ENCODE measurements at places on chromosomes 4 and X.

DNA sequence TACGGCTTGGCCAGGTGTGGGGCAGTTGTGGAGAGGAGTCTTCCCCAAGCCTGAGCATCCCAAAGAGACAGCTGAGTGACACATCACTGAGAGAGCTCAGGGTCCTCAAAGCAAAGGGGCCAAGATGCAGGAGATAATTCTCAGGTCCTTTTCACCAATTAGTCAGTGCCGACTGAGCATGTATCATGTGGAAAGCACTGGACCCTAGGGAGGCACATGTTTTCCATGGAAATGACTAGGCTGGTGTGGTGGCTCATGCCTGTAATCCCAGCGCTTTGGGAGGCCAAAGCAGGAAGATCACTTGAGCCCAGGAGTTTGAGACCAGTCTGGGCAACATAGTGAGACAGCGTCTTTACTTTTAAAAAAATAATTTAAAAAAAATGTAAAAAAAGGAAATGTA, 67.3 kb upstream of the PRPS1 start:
- no peak for DNase-seq

GRCh38 chrX:66200855-66201795, 37.1 kb downstream of the HEPH start:
- no peak for DNase-seq

DNA sequence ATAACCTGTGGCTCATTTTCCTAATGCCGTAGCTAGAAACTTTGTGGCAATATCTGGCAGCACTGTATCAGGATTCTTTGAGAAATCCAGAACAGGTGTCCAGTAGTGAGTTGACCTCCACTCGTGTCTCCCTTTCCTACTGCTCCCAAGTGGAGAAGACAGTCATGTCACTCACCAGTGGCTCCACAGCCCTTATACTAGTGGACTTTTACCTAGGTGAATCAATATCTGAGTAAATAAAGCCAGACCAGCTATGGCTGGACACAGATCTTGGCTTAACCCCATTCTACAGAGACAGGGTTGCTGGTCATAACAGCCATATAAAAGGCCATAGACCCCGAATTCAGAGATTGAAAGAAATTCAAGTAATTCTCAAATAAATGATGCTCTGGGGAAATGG, 46.5 kb upstream of the SHROOM4 start:
- DNase-seq = no peak

- DNase-seq = no peak
Measured at GRCh38 chrX:151801980-151802379, 67.4 kb downstream of the CNGA2 start.

DNA sequence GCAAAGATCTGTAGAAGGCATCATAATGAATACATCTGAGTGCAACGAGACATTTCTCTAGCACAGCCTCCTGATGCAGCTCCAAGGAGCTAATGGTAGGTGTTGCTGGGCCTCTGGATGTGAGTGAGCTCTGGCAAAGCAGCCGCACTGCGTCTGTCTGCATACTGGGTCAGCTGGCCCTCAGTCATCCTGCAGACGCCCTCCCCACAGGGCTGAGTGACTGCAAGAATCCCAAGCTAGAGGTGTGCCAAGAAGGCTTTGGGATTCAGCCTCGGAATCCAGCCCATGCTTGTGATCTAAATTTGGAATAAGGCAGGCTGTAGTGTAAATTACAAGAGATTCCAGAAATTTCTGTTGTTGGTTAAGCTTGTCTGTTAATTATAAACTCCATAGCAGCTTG, 18.5 kb downstream of the HERC3 start:
- no peak for DNase-seq

- DNase-seq = peak; percentile 7
Measured at GRCh38 chrX:24676403-24677024, 17.2 kb upstream of the POLA1 start.

DNA sequence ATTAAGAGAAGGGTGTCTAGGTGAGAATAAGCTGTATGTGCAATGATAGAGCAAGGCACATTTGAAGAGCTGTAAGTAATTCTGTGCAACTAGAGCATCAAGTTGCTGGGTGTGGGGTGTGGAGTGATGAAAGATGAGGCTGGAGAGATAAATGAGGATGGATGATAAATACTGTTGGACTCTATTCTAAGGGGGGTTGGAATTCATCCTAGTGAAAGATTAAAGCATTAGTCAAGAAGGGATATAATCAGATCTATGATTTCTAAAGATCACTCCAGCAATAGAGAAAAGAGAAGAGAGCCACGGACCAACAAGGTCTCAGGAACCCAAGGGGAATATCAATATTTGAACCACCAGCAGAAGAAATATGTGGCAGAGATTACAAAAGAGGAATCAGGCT, 415.0 kb upstream of the RPS6KA3 start:
- DNase-seq = no peak

GRCh38 chr4:185634066-185634652, 98.9 kb upstream of the PDLIM3 start:
- no peak for DNase-seq

- DNase-seq = no peak
Measured at GRCh38 chrX:17475449-17476217, 100.6 kb downstream of the NHS start.

- no peak for DNase-seq
Measured at GRCh38 chrX:132742246-132742645, 216.2 kb downstream of the HS6ST2 start.

DNA sequence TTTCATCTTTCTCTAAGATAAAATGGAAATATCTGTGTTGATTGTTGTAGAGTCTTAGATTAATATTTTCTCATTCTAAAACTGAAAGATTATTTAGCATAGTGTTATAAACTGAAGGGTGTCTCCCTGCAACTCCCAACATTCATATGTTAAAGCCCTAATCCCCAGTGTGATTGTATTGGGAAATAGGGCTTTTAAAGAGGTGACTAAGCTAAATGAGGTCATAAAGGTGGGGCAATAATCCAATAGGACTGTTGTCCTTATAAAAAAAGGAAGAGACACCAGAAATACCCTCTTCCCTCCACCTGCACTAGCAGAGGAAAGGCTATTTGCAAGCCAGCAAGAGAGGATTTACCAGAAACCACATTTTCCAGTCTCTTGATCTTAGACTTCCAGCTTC, 1626.4 kb downstream of the C4orf33 start:
- no peak for DNase-seq

- DNase-seq = no peak
Measured at GRCh38 chr4:81756042-81756441, 284.3 kb upstream of the RASGEF1B start.

- DNase-seq = no peak
Measured at GRCh38 chr4:123133397-123134050, 211.1 kb upstream of the NUDT6 start.

GRCh38 chr4:53682196-53682595, 90.9 kb upstream of the LNX1 start:
- DNase-seq = no peak

- DNase-seq = no peak
Measured at GRCh38 chr4:55733932-55734331, 85.7 kb upstream of the EXOC1L start.

DNA sequence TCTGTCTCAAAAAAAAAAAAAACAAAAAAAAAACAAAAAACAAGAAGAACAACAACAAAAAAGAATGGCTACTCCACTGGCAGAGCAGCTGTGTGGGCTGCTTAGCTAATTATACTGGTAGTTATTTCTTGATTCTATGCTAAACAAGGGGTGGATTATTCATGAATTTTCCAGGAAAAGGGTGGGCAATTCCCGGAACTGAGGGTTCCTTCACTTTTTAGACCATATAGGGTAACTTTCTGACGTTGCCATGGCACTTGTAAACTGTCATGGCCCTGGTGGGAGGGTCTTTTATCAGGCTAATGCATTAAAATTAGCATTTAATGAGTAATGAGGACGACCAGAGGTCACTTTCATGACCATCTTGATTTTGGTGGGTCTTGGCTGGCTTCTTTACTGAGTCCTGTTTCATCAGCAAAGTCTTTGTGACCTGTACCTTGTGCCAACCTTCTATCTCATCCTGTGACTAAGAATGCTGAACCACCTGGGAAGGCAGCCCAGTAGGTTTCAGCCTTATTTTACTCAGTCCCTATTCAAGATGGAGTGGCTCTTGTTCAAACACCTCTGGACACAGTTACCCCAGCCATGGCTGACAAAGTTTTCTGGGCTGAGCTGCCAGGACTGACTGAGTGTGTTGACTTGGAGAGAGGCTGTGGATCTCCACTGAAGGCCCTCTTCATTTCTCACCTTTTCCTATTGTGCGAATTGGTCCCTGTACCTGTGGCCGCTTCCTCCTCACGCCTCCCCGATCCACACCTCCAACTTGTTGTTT, 1.3 kb upstream of the OCIAD2 start:
- no peak for DNase-seq

GRCh38 chr4:88955580-88956380, 101.2 kb downstream of the FAM13A start:
- no peak for DNase-seq

GRCh38 chr4:123743848-123744247, 347.3 kb downstream of the SPRY1 start:
- DNase-seq = no peak

GRCh38 chr4:87270825-87271224, 50.4 kb upstream of the KLHL8 start:
- no peak for DNase-seq

GRCh38 chr4:137253949-137254348, 278.3 kb downstream of the PCDH18 start:
- DNase-seq = no peak

- DNase-seq = no peak
Measured at GRCh38 chr4:128854433-128854832, 44.9 kb downstream of the JADE1 start.

DNA sequence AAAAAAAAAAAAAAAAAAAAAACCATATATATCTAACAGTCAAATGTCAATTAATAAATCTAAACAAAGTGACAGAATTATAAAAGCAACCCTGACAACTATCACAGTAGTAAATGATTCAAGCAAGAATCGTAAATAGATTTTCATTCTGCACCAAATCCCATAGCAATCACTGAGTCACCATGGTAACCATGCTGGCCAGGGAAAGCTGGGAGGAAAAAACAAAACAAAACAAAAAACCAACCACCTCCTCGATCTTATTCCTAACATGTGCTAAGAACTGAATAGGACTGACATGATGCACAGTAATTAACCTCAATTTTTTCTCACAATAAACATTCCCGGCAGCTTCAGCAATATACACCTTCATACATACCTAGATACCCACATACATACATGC, 30.6 kb upstream of the RAB40A start:
- no peak for DNase-seq

DNA sequence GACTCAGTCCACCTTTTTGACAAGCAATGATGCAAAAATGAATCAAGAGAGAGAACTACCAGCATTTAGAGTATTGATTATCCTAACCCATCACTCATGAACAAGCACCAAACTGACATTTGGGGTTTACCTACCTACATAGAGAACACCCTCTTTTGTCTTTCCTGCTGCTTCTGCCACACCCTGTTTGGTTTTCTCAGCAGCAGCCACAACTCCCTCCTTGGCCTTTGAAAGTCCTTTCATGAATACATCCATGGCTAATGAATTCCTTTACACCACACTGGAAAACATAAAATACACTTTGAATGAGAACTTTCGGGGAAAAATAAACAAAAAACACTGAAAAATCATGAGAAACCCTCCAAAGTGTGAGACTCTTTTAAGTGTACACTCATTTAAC, 1.5 kb downstream of the SNCA start:
- no peak for DNase-seq

- DNase-seq = no peak
Measured at GRCh38 chr4:143515905-143516304, 2.4 kb downstream of the SMARCA5 start.

GRCh38 chrX:40265936-40266335, 168.2 kb upstream of the BCOR start:
- no peak for DNase-seq

- no peak for DNase-seq
Measured at GRCh38 chrX:2628751-2629315, 62.3 kb upstream of the CD99 start.

DNA sequence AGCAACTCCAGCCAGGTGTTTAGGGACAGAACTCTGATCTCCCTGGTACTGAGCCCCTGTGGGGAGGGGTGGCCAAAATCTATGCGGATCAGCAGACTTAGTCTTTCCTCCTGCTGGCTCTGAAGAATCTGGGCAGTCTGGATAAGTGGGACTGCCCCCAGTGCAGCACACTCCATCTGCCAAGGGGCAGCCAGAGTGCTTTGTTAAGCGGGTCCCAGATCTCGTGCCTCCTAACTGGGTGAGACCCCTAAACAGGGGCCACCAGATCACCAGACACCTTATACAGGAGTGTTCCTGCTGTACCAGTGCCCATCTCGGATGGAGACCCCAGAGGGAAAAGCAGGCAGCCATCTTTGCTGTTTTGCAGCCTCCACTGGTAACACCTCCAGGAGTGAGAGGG, 81.5 kb upstream of the IL13RA2 start:
- DNase-seq = no peak

DNA sequence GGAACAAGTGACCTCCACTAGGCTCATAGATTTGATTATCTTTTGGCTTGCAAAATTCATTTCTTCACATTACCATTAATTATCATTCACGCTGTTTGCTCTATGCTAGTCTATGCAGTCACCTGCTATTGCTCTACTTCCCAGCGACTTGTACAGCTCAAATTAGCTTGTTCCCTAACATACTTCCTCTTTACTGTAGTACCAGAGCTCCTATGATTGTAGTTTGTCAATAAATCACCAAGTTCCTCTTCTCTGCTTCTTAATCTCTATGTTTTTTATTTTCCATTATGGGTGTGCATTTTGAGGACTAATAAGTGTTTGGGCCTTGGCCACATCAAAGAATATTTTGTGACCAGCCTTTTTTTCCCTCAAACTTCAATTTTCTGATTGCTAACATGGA, 6.2 kb upstream of the GSPT2 start:
- no peak for DNase-seq

DNA sequence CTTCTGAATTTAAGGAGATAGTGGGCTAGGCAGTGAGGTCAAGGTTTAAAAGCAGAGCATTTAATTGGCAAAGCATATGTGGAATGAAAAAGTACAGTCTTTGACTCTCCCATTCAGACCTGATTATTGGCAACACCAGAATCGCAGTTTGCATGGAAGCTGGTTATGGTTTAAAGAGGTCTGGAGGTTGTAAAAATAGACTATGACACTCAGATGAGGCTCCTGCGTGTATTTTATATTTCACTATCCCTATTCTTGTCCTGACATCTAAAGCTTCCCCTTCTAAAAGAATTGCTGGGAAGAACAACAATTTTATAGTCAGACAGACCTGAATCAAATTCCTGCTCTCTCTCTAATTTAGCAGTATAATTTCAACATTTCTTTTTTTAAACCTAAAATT, 302.9 kb downstream of the PCDH7 start:
- DNase-seq = no peak

- no peak for DNase-seq
Measured at GRCh38 chr4:73976716-73977115, 5.1 kb downstream of the PF4 start.

- no peak for DNase-seq
Measured at GRCh38 chr4:76090241-76090691, 15.8 kb downstream of the ART3 start.

DNA sequence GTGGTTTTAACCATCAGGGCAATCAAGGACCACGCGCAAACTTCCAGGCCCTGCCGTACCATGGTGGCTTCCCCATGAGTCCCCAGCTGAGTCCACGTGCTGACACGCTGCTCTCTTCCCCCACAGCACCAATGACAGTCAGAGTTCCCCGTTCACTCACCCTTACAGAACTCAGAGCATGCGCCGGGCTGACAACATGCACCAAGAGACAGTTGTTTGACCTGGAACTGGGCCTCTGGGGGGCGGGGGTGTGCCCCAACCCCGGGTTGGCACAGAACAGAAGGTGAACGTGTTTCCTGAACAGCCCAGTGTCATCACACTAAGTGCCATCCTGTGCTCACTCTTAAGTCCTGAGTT, 29.4 kb downstream of the IRF2 start:
- DNase-seq = no peak

GRCh38 chr4:3440979-3441500, 728 bp upstream of the HGFAC start:
- no peak for DNase-seq

All from NCI-H2171 (cell line).